NCI-H526 (cell line): ENCODE measurements at places on chromosomes 3 and 15.

GRCh38 chr15:46901001-46901400 lies 816.3 kb upstream of the SEMA6D start:
- no peak for DNase-seq

GRCh38 chr3:176848431-176849214 lies 348.7 kb downstream of the TBL1XR1 start:
- no peak for DNase-seq

DNA sequence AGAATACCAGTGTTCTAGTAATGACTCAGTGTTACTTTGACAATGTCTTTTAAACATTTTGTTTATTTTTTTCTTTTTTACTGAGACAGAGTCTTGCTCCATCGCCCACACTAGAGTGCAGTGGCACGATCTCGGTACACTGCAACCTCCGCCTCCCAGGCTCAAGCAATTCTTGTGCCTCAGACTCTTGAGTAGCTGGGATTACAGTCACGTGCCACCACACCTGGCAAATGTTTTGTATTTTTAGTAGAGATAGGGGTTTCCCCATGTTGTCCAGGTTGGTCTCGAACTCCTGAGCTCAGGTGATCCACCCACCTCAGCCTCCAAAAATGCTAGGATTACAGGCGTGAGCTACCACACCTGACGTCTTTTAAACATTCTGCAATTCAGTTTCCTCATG lies 15.7 kb downstream of the AQR start:
- DNase-seq = no peak

DNA sequence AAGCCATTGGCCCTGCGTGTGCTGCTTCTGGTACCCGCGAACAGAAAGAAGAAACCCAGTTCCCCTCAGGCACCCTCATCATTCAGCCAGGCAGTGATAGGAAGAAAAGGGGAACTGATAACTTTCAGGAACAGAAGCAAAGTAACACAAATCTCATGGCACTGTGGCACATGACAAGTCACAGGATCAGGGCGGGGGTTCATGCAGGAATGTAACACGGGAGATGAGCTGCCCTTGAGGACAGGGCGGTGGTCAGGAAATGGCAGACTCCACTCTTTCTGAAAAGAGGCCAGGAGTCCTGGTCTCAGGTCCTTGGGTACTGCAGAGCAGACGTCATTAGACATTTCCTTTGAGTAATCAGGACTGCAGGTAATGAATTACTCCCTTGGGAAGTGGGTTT lies 95.5 kb downstream of the CCNL1 start:
- no peak for DNase-seq

DNA sequence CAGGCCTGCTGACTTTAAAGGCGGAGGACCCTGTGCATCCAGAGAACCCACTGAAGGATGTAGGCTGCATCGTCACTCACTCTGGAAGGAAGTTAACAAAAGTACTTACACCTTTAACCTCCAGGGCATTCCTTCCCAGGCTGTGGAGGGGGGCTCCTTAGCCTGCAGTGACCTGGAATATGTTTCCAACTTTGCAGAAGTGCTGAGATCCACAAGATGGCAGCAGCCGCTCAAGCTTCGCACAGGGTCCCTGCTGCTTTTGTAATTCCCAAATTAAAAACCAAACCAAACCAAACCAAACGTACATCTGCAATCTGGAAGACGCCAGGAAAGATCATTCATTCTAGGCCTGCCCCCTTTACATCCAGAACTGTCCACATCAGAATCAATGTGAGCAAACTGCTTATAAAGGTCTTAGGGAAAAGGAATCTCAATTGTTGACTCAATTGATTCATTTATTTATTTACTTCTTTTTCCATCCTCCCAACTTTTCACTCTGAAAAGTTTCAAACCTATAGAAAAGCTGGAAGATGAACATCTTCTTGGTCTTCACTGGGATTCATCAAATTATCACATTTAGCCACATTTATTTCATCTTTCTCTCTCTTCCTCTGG lies 70.5 kb upstream of the KLHL25 start:
- DNase-seq = peak; percentile 11

GRCh38 chr3:132785292-132785691 lies 63.1 kb upstream of the NPHP3 start:
- peak; percentile 79 for DNase-seq

GRCh38 chr3:71488391-71488809 lies 95.1 kb downstream of the FOXP1 start:
- DNase-seq = peak; percentile 5

GRCh38 chr3:192482809-192483208 lies 244.5 kb downstream of the FGF12 start:
- DNase-seq = no peak

DNA sequence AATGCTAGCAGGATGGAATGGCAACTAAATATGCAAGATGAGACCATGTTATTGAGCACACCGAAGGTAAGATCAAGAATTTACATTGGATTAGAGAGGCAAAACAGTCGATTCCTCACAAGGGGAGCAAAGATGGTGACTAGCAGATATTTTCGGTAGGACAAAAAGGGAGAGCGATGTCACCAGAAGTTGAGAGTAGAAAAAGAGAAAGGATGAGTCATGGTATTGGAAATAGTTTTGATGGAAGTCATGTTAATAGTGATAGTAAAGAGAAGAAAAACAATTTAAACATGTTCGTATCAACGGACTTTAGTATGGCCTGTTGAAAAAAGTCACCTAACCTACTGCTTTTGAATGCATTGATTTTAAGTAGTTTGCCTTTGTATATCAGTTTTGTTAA lies 55.0 kb downstream of the UBE2E2 start:
- no peak for DNase-seq

GRCh38 chr3:105359098-105359762 lies 7.5 kb upstream of the ALCAM start:
- DNase-seq = no peak

DNA sequence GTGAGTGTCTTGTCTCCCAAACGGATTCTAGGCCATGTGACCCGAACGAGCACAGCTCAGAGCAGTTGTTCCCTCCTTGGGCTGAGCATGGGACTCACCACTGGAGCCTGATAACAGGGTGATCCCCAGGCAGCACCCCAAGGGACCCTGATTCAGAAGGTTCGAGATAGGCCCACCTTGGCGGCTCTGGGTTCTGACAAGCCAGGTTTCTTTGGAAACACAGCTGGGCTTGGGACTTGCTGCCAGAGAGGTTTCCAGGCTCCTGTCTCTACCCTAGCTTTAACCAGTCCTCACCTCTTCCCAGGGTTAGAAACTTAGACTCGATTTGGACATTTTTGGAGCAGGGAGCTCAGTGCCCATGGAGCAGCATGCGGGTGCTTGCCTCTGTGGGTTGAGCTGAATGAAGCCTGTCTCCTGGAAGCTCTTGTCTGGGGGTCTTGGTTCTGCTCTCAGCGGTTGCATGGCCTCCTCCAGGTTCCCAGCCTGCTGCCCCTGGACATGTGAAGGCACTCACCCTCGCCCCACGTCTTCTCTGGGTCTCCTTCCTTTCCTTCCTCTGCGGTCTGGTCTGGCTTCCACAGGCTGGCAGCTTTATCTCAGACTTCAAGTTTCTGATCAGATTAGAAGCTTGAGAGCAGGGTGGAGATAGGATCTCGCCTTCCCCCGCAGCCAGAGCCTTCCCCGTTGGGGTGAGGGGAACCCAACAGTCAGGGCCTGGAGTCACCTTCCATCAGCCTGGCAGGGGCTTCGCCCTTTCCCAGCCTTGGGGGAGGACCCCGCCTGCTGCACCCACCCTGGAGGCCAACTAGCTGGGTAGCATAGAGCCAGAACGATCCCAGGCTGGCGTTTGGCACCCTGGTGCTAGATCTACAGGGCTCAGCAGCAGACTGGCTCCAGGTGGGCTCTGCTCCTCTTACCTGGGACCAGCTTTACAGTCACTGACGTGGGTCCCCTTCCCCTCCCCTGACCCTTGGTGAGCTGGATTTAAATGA lies 21.0 kb downstream of the PAQR5 start:
- no peak for DNase-seq

GRCh38 chr15:56411122-56411749 lies 46.0 kb downstream of the TEX9 start:
- DNase-seq = no peak

GRCh38 chr3:197793247-197793646 lies 2.2 kb downstream of the LRCH3 start:
- DNase-seq = peak; percentile 3

- no peak for DNase-seq
Observed at GRCh38 chr15:44956388-44956787, at the start of gene TERB2. TSS of gene TERB2 (plus strand) at chr15:44956687. CDS start at chr15:44956719, 32 bp downstream.

DNA sequence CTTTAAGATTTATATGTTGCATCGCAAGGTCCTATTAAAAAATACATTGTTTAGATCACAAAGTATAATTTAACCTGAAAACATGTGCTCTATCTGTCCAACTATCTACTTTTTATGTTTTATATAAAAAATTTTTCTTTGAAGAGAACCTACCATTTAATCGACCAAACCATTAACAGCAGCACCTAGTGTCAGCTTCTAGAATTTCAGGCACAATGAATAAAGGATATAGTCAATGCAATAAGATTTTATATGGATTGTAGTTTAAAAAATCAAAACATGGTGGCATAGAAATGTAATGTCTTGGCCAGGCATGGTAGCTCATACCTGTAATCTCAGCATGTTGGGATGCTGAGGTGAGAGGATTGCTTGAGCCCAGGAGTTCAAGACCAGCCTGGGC lies 313.7 kb downstream of the GAP43 start:
- DNase-seq = no peak

GRCh38 chr3:185582236-185582635 lies 3.9 kb upstream of the SENP2 start:
- DNase-seq = no peak

GRCh38 chr3:60065227-60065868 lies 1015.5 kb upstream of the CFAP20DC start:
- DNase-seq = no peak

DNA sequence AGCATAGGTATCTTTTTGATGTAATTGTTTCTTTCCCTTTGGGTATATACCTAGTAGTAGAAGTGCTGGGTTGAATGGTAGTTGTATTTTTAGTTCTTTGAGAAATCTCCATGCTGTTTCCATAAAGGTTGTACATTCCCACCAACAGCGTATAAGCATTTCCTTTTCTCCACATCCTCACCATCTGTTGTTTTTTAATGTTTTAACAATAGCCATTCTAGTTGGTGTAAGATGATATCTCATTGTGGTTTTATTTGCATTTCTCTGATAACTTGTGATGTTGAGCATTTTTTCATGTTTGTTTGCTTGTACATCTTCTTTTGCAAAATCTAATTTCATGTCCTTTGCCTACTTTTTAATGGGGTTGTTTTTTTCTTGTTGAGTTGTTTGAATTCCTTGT lies 80.0 kb upstream of the TMC3 start:
- peak; percentile 41 for DNase-seq

DNA sequence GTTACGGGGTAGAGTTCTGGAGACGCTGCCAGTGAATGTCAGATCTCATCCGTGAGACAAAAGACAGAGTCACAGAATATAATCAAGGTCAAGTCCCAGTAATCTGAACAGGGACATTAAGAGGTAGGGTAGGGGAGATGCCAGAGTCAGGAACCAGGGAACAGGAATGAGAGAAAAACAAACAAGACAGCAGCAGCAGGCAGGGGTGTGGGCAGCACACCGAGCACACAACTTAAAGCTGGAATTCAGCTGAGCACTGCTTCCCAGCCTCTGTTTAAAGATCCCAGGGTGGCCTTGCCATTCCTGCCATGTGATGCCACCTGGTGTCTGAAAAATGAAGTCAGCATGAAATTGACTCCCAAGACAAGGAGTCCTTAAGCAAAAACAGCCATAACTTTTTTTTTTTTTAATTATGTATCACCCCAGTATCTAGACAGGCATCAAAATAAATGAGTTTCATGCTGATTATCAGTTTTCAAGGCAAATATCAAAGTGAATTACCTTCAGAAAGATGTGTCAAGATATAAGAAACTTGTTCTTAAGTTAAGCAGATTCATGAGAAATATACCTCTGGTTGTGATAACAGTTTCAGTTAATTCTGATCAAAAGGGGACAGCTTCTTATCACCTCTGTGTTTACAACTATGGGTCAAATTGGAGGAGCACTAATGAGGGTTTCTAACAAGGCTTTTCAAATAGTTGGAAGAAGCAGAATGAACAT lies 203.7 kb downstream of the SLC9A9 start:
- DNase-seq = peak; percentile 88

- no peak for DNase-seq
Observed at GRCh38 chr3:163971861-163972260, 1106.4 kb downstream of the SI start.

DNA sequence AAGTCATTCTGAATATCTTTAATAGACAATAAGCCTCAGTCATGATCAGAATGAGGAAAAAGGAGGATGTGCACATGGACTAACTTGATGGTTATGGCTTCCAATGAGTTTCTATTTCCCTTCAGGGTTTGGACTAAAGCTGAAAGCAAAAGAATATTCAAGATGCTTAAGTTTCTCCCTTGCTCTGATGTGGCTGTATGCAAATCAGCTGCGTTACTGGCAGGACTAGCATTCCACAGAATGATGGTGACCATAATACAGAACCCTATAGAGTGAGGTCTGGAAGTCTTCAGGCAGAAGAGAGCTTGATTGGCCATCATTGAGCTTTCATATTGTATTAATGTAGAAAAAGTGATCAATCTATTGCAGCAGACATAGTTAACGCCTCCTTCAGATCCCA lies 466.0 kb downstream of the NLGN1 start:
- no peak for DNase-seq

DNA sequence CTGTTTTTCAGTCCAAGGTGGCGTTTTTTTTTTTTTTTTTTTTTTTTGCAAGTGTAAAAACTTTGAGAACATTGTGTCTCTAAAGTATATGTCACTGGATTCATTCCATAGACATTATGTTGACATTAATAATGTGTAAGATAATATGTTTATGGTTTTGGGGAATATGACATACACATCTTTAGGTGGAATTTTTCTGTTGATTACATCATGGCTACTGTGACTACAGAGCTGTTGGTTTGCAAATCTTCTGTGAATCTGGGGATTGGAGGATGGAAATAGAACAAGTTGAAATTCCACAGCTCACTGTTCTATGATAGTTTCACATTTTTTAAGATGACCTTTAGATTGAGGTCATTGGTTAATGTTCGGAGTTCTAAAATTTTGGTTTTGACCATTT lies 24.4 kb upstream of the PLSCR2 start:
- DNase-seq = no peak

DNA sequence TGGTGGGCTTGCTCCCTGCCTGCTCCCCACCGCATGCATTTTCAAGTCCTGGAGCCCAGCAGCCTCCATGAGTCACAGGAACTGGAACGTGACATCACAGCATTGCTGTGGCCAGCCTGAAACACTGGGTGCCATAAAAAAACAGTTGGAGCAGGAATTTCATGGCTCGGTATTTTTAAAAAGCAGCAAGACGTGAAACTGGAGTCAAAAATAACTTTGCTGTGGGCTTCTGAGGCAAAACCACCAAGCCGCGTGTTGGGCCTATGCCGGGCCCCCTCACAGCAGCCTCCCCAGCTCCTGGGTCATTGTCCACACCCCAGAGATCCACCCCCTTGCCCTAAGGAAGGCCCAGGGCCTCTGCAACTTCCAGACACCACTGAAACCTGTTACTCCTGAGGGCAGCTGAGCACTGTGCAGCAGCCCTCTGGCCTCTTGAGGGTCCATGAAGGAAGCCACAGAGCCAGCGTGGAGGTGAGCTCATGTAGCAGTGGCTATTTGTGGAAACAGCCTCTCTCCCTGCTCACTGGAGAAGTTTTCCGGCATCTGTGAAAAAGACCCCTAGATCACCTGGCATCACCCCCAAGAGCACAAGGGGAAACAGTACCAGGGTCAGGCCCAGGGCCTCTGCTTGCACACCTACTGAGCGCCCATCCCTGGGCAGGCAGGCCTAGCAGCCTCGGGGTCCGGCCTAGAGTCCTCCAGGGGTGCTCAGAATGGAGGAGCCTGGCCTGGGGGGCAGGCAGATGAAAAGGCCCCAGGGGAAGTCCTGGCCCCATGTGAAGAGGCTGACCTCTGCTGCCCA lies 34.0 kb upstream of the DUSP7 start:
- DNase-seq = no peak

GRCh38 chr3:117243657-117244056 lies 534.1 kb downstream of the TUSC7 start:
- peak; percentile 33 for DNase-seq
